Adipocyte (in vitro differentiated cells): ENCODE measurements at places on chromosomes 6 and 20.
A peak's percentile ranks its signal among the peaks of the same experiment; 100 is the strongest.

GRCh38 chr20:36700438-36700837 is 45.5 kb downstream of the NDRG3 start:
- no peak for DNase-seq

DNA sequence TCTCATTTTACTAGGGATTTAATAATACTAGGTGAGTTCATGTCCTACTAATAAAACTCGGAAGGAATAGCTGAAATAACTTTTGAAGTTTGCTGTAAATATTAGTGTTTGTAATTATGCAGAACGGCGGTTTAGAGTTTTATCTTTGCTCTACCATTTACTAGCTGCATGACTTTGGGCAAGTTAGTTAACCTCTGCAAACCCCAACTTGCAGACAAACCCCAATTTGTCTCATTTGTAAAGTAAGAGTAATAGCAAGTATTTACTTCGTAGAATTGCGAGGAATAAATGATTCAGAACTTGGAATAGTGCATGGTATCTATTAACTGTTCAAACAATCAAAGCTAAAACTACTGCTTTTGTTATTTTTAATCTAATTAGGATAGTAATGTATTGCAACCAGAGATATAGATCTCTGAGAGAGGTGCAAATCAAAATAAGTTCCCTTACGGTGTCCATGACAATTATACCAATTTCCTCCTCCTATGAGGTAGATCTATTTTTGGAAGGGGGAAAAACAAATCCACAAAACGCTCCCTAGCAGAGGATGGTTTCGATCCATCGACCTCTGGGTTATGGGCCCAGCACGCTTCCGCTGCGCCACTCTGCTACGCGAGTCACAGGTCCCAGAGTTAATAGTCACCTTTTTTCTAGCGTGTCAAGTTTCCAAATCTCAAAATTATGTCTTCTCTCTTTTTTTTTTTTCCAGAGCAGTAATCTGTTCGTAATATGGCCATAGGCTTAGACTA is 35.1 kb upstream of the BTN3A2 start:
- peak; percentile 65 for DNase-seq

GRCh38 chr6:111072801-111073360 is 14.4 kb upstream of the SLC16A10 start:
- no peak for DNase-seq

DNA sequence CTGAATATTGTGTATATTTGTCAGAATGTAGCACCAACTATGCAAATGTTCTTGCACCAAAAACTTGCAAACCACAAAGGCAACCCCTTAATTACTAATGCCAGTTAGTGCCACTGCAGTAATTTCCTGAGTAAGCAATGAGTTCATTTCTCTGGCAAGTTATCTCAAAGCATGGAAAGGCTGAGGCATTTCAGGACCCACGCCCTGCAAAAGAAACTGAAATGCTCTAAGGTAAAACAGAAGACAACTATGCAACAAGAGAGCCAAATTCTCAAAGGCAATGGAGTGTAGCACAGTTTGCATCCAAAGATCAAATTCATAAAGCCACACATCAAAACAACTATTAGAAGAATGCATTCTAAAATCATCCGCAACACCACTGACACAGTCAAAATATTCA is 994.4 kb downstream of the EYS start:
- DNase-seq: no peak

- no peak for DNase-seq
Observed at GRCh38 chr6:19849755-19850154, 12.6 kb downstream of the ID4 start.

DNA sequence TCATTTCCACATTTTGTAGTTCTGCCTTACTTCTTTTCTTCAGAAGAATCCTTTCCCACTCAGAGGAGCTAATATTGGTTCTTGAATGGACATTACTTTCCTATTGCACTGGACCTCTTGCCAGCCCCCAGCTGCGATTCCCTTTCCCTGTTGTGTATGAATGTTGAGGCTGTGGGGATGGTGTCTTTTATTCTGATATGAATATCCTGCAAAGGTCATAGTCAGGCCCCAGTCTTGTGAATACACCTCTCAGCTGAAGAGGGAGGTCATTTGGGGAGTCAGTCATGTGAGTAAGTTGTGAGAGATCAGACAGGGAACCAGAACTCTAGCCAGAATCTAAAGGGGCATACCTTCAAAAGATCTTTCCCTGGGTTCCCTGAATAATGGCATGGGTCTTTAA is 32.6 kb upstream of the OSTM1 start:
- no peak for DNase-seq

GRCh38 chr6:67897998-67898607 is 737.0 kb upstream of the ADGRB3 start:
- no peak for DNase-seq
